NCI-H2081 treated with DMSO at 0.1 percent for 48 hours (cell line): ENCODE measurements at places on chromosomes 16 and 17.

GRCh38 chr16:14669776-14670175, 24.3 kb downstream of the PLA2G10 start:
- DNase-seq = peak; percentile 32

GRCh38 chr17:78046923-78047322, 81.6 kb downstream of the TMC6 start:
- DNase-seq = no peak

DNA sequence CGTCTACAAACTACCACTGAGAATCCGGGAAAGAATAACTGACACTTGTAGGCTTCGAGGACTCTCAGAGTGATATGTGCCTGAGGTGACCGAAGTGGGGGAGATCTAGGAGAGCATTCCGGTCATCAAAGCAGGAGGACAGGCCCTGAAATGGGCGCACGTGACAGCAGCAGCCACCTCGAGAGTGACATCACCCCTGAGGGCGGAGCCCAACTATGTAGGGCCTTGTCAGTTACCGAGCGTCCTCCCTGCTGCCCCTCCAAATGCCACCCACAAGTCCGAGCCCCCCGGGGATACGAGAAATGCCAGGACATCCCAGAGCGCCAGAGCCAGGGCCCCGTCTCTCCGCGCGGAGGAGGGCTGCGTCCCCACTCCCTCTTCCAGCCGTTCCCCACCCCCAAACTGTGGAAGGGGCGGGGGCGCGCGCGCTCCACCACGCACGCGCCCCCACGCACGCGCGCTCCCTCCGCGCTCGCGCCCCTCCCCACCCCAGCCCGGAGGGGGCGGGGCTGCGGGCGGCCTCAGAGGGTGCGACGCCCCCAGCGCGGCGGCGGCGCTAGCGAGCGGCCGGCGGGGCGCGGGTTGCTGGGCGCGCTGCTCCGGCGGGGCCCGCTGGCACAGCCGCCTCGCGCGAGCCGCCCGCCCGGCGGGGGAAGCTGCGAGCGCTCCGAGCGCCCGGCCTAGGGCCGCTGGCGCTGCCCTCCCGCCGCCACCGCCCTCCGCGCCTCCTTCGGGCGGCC, at the start of gene TANC2:
TSS of gene TANC2 (plus strand) at position 550 of the 740 bp plus-strand sequence. CDS start 43,325 bp downstream, outside the sequence.
- DNase-seq = peak; percentile 47

GRCh38 chr17:48732688-48733629, 4.4 kb upstream of the HOXB13 start:
- no peak for DNase-seq

- no peak for DNase-seq
These were observed 5.0 kb downstream of the CYBC1 start for GRCh38 chr17:82445542-82445941.

DNA sequence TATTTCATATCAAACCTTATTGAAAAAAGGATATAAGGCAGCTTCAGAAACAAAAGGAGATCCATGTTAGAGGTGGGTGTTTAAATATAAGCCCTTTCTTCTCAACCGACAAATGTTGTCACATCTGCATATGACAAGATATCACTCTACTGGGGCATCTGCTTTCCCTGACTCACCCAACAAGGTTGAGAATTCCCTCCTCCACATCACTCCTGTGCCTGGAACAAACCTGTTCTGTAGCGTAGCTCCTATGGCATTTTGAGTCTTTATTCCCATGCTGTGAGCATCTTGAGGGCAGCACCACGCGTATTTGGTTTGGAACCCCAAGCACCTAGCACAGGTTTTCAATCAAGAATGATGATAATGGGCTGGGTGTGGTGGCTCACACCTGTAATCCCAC, 59.4 kb upstream of the ZFHX3 start:
- no peak for DNase-seq
